ENCODE measurements at places on chromosomes 16 and 17.
A peak's percentile ranks its signal among the peaks of the same experiment; 100 is the strongest.

- DNase-seq: no peak
Measured at GRCh38 chr17:1808644-1809043, 21.1 kb downstream of the SMYD4 start.

- peak; percentile 60 for DNase-seq
Measured at GRCh38 chr17:82230609-82231311, 1.9 kb downstream of the SLC16A3 start.

DNA sequence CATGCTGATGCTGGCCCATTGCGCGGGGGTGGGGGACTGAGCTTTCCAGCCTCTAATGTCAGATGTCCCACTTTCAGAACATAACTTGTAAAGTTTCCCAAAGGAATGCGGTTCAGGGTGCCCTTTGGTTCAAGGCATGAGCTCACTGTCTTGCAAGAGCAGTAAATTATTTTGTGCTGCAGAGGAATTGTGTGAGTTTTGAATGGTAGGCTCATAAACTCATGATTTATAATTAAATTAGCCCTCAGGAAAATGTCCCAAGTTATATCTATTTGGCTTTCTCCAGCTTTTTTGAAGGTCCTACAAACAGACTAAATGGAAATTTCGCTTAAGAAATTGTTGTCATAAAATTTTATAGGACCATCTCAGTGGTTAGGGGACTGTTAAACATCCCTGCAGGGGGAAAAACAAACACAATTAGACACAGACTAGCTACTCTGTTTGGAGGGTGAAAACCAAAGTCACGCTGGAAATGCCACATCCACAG is 321.8 kb downstream of the HS3ST3B1 start:
- DNase-seq: no peak

- no peak for DNase-seq
Measured at GRCh38 chr17:41433586-41433985, 7.2 kb downstream of the KRT38 start.

DNA sequence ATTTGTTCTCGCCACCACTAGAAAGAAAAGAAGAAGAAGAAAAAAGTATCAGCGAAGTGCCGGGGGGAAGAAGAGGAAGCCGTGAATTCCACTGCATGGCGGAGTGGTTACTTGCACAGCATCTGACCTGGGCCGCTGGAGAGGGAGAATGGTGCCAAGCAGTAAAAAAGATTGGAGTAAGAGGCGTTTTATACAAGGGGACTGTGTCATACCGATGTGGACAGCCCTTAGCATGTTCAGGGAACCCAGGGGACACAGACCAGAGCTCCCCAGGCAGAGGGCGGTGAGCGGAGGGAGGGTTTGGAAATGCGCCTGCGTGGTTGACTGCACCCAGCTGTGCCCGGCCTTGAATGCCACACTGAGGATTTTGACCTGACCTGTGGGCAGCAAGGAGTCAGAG is 52.8 kb downstream of the PLXDC1 start:
- DNase-seq: no peak

- no peak for DNase-seq
Measured at GRCh38 chr17:4463818-4464476, 30.2 kb downstream of the SPNS3 start.

GRCh38 chr17:40112718-40113109 is 9.1 kb upstream of the MSL1 start:
- no peak for DNase-seq

GRCh38 chr16:72013389-72013788 is 4.8 kb downstream of the DHODH start:
- DNase-seq: no peak

GRCh38 chr16:49590166-49590871 is 216.7 kb downstream of the C16orf78 start:
- no peak for DNase-seq

- DNase-seq: no peak
Measured at GRCh38 chr17:43434902-43435319, 36.1 kb downstream of the ARL4D start.

DNA sequence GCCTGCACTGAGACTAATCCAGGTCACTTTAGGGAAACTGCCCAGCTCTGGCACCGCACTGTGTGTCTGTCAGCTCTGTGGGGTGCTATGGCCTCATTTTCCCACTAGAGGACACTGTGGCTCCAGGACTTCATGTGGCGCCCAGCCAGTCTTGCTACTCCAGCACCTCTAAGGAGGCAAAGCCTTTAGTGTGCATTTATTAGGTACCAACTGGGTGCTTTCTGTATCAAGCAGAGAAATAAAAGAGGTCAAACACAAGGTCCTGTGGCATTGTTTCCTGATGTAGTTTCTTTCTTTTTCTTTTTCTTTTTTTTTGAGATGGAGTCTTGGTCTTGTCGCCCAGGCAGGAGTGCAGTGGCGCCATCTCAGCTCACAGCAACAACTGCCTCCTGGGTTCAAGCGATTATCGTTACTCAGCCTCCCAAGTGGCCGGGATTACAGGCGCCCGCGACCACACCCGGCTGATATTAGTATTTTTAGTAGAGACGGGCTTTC is 12.5 kb upstream of the RHBDL3 start:
- peak; percentile 51 for DNase-seq

DNA sequence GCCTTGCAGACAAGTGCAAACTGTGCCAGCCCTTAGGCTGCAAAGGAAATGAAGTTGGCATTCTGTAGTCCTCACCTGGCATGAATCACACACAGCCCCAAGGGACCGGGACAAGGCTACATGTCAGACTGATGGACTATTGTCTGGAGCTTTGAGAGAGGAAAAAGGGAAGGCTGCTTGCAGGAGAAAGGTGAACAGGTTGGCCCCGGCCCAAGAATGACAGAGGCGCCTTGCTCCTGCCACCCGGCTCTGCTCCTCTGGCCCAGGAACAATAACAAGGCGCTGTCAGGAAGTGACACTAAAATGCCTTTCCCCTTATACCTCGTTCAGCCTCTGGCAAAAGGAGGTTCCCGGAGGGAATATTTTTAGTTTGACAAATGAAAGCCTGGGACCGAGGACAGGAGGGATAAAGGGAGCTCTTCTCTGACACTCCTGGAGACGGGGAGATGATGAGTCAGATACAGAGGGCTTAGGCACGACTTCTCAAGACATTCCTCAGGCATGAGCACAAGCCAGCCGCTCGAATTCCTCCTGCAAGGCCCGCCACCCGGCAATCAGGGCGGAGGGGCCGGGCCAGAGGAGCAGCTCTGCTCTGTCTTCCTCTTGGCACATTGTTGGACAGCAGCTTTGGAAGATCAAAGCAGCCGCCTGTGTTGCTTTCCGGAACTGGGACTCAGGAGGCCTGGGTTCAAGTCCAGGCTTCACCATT is 105.8 kb downstream of the NOG start:
- DNase-seq: no peak

DNA sequence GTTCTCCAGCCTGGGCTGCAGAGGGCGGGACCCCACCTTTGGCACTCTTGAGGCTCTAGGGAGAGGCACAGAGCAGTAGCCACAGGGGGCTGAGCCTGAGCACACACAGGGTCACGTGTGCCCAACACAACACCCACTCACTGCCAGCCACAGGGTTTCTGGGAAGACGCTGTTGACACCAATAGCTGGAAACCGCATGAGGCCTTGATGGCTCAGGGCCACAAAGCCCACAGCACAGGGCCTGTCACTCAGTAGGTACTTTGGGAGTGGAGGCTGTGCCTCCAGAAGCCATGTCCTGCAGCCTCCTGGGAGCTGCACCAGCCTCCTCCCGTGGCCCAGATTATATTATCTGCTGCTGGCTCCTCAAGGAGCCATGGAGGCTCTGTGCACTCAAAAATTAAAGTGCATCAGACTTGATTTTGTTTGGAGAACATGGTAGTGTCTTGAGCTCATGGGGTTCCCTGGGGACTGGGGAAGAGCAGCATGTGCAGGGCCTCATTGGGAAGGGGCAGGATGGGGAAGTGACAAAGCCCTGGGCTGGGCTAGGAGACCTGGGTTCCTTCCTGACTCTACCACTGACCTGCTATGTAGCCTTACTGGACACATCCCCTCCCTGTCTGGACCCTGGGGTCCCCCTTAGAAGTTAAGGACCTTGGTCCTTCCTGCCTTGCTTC is 12.5 kb upstream of the SREBF1 start:
- peak; percentile 83 for DNase-seq

GRCh38 chr17:64694207-64694606 is 32.1 kb upstream of the SMURF2 start:
- DNase-seq: no peak

- DNase-seq: no peak
Measured at GRCh38 chr16:54934481-54935265, 4.0 kb downstream of the IRX5 start.

DNA sequence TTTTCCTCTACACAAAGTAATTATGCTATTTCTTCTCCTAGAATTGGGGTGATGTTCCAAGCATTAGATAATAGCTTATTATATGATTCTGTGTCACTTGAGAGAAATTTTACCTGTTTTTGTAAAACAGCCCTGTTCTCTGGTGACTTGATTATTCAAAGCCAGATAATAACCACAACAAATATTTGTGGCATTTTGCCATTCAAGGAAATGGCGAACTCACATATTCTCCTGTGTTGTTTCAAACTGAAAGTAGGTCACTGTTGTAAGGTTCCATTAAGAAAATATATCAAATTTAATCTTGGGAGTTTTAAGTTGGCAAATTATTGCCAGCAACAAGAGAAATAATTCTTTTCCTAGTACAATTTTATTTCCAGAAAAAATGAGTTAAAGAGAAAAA is 124.8 kb downstream of the STXBP4 start:
- no peak for DNase-seq

DNA sequence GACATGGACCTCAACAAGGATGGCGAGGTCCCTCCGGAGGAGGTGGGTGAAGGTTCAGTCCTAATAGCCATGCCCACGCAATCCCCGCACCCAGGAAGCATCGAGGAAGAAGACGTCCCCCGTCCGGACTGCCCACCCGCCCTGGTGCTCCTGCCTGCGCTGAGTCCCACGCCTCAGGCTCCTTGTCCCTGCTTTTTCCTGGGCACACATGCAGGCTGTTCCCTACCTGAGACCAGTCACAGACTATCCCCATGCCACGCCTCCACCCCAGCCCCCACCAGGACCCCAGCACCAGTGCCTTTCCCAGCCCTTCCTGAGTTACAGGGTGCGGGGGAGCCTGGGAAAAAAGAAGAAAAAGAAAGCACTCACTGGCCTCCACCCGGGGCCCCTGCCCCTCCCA is 9.0 kb downstream of the FKBP10 start:
- no peak for DNase-seq

DNA sequence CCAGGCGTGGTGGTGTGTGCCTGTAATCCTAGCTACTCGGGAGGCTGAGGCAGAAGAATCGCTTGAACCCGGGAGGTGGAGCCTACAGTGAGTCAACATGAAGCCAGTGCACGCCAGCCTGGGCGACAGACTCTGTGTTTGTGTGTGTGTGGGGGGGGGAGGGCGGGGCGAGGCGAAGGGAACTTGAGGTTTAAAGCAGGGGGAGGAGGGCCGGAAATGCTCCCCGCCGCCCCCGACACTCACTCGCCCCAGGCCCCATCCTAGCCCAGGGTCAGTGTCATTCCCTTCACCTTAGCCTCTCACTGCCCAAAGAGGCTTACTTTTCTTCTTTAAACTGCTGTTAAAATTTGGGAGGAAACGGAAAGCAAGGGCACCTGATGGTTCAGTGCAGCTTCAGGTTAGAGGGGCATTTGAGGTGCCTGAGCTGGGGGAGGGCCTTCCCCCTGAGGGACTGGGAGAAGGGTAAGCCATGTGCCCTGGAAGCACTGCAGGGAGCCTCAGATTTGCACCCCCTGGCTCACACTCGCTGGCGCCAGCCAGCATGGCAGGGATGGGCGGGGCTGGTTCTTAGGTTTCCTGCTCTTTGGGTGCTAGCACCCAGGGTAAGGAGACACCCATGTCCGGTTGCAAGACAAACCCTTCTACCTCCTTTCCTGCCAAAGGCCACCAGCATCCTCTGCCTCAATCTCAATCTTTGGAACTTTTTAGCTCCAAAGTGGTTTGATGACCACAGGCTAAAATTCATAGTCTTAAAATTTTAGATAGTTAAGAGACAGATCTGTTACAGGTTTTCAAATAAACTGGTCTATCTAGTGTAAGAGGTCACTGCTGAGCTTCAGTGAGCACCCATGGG is 2.2 kb upstream of the LIMD2 start:
- peak; percentile 92 for DNase-seq

DNA sequence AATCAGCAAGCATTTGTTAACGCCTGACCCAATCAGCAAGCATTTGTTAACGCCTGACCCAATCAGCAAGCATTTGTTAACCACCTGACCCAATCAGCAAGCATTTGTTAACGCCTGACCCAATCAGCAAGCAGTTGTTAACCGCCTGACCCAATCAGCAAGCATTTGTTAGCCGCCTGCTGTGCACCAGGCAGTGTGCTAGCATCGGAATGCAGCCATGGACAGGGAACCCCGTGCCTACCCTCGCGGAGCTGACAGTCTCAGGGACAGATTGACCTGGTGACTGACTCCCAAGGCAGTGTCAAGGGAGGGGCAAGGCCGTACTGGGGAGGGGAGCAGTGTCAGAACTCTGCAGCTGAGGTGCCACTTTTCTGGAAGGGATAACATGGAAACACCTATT is 66.9 kb downstream of the ABR start:
- DNase-seq: no peak

DNA sequence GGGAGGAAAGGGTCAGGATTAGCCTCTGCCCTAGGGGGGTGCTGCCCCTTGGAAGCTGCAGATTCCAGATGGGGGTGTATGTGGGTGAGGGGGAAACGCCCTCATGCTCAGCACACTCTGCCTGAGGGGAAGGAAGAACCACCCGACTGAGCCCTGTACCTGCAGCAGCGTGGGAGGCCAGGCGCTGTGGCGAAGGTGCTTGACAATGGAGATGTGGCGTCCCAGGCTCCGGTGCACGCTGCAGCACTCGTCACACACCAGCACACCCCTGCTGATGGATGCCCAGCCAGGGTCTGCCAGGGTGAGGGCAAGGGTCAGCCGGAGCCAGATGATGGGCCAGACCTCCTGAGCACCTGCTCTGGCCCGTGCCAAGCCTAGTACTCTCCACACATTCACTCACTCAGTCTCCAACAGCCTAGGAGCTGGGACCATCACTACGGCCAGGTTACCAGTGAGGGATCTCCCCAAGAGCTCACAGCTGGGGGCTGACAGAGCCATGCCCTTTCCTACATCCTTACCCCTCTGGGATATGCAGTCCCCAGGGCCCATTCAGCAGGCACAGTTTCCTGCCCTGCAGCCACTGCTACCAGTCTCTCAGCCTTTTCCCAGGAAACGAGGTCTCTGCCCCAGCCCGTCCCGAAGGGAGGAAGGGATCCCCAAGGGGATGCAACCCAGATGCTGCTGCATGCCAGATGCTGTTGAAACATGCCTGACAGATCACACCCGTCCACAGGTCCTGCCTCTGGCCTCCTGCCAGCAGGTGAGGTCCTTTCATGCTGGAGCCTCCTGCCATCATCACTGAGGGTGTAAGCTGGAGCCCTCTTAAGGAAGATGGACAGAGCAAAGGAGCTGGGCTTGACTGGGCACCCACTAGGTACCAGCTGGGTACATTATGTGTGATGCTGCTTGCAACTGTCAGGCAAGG is 5.9 kb downstream of the GIT1 start:
- no peak for DNase-seq

GRCh38 chr17:76378548-76379274 is 5.7 kb upstream of the SPHK1 start:
- no peak for DNase-seq
